ENCODE measurements at places on chromosomes 7 and 10. TPM values are rescaled to one million over a fixed set of nuclear protein-coding genes. Genes with fewer than 3 reads are reported as not detected.

Gene NOS3
- total RNA-seq: 5.8 TPM

Gene HOXA7
- not detected for total RNA-seq

Gene FAM25C
- not detected for total RNA-seq

Gene JAKMIP3
- total RNA-seq: under 0.01 TPM

Gene DPYSL4
- total RNA-seq: 7.6 TPM

Gene PMS2
- total RNA-seq: 18.6 TPM

Gene DGKI
- total RNA-seq: 22.3 TPM

Gene COL28A1
- under 0.01 TPM for total RNA-seq

Gene UFSP1
- 6.8 TPM for total RNA-seq

Gene ZNF736
- 13.0 TPM for total RNA-seq

Gene XRCC2
- total RNA-seq: 1.1 TPM

Gene TUBB8
- total RNA-seq: not detected

Gene CAMK1D
- 2.8 TPM for total RNA-seq

Gene PAXIP1
- 7.9 TPM for total RNA-seq

Gene LIPF
- not detected for total RNA-seq

Gene IFIT5
- 40.0 TPM for total RNA-seq

Gene RBP3
- not detected for total RNA-seq

Gene GNAT3
- total RNA-seq: 0.28 TPM

Gene AKR1C3
- total RNA-seq: 91.6 TPM

Gene CPVL
- 0.58 TPM for total RNA-seq

Gene DDC
- total RNA-seq: not detected

Gene ZNF365
- total RNA-seq: 3.3 TPM

Gene CLDN3
- total RNA-seq: not detected

Gene GIMAP7
- total RNA-seq: 0.19 TPM

Gene ASB10
- total RNA-seq: not detected

Gene RP9
- 6.8 TPM for total RNA-seq

Gene AIFM2
- total RNA-seq: 6.8 TPM

Gene EN2
- not detected for total RNA-seq

Gene WEE2
- not detected for total RNA-seq

Gene AGAP9
- total RNA-seq: 1.5 TPM

All from regular cardiac myocyte (primary cell).